Activated naive CD8-positive, alpha-beta T cell treated with anti-CD3 and anti-CD28 coated beads, Interleukin-2, amount 10 ng/mL, durations not matched to agents 7 days and 5 days (primary cell): ENCODE measurements at places on chromosomes 4 and X. TPM values are rescaled to one million over a fixed set of nuclear protein-coding genes. Genes with fewer than 3 reads are reported as not detected.

The CXCL1 gene
- not detected for total RNA-seq

The SSX4 gene
- not detected for total RNA-seq

The SPANXC gene
- not detected for total RNA-seq

The CCDC160 gene
- not detected for total RNA-seq

The GPR50 gene
- total RNA-seq, result not detected

The PHF8 gene
- 47.2 TPM for total RNA-seq

The FGFRL1 gene
- total RNA-seq, result 15.5 TPM

The FNIP2 gene
- 15.7 TPM for total RNA-seq

The TRPC5OS gene
- total RNA-seq, result not detected

The GAGE13 gene
- total RNA-seq, result not detected

The UBA6 gene
- total RNA-seq, result 65.2 TPM

The LRAT gene
- total RNA-seq, result not detected

The IL3RA gene
- 0.77 TPM for total RNA-seq

The NCAPG gene
- 59.1 TPM for total RNA-seq

The MMAA gene
- total RNA-seq, result 12.4 TPM

The C4orf46 gene
- total RNA-seq, result 12.7 TPM

The UGT2B11 gene
- total RNA-seq, result not detected

The GC gene
- total RNA-seq, result not detected

The RPS6KA6 gene
- total RNA-seq, result 0.51 TPM

The GNPDA2 gene
- total RNA-seq, result 13.5 TPM

The TSPAN7 gene
- total RNA-seq, result not detected

The FABP2 gene
- total RNA-seq, result 0.19 TPM

The TCEAL2 gene
- total RNA-seq, result not detected

The EDA gene
- 2.3 TPM for total RNA-seq

The C4orf51 gene
- not detected for total RNA-seq

The NALF2 gene
- not detected for total RNA-seq

The GPM6B gene
- not detected for total RNA-seq

The MYOZ2 gene
- not detected for total RNA-seq

The PDGFC gene
- total RNA-seq, result not detected

The ZGRF1 gene
- 43.9 TPM for total RNA-seq

The CACNA1F gene
- total RNA-seq, result 2.2 TPM

The S100G gene
- total RNA-seq, result not detected

The SMIM10 gene
- 0.65 TPM for total RNA-seq

The TBC1D9 gene
- 0.17 TPM for total RNA-seq

The TMEM31 gene
- total RNA-seq, result not detected

The RNF212 gene
- 7.3 TPM for total RNA-seq

The GABRB1 gene
- total RNA-seq, result not detected

The SLC6A8 gene
- total RNA-seq, result 1.7 TPM

The CT45A3 gene
- total RNA-seq, result not detected

The BCOR gene
- 46.4 TPM for total RNA-seq

The COL25A1 gene
- 0.67 TPM for total RNA-seq

The L1CAM gene
- 4.5 TPM for total RNA-seq

The TLR10 gene
- 0.26 TPM for total RNA-seq

The MTMR1 gene
- 41.2 TPM for total RNA-seq

The POU3F4 gene
- total RNA-seq, result not detected
